ENCODE measurements at places on chromosomes 12 and 14.

DNA sequence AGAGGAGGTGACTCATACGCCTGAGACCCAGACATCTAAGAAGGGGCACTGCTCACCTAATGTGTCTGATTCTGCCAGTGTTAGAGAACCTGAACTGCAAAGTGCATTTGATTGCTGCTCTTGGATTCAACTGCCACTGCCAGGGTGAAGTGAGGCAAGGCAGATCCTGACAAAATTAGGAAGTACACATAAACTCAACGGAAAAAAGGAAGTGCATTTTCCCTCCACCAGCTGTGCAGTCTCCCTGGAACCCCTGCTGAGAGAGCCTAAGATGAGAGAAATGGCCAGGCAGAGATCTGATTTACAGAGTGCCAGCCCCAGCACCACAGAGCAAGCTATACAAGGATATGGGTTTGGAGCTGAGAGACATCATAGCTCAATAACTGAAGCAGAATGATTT lies 215.3 kb downstream of the SEC23A start:
- peaks cover 3% of the 10 kb centered on the region for H3K36me3 ChIP-seq
- H3K4me1 ChIP-seq = no peaks in the 10 kb centered on the region

DNA sequence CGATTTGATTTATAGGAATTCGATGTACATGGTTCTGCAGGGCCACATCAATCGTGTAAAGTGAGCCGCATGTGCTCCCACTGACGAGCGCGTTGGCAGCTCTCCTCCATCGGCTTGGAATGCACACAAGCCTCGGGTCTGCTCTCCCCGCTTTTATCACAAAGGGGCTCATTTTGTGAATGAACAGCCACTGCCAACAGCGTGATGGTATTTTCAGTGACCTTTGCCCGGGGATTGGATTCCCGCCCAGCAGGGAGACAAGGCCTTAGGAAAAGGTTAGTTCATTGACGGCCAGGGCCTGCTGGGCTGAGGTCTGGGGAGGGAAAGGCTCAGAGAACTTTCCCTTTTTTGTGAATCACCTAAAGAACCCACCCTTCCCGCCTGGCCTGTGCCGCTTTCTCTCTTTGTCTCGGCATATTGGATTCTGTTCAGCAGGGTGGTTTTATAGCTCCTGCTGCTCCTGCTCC lies 232.1 kb downstream of the MSRB3 start:
- H3K36me3 ChIP-seq = no peaks in the 10 kb centered on the region
- no peaks in the 10 kb centered on the region for H3K4me1 ChIP-seq
- DNase-seq = no peak

- DNase-seq = no peak
- no peak overlapping the region for H3K4me3 ChIP-seq
- no peak overlapping the region for H3K27ac ChIP-seq
Observed at GRCh38 chr14:76304536-76305267, 71.2 kb upstream of the ESRRB start.

DNA sequence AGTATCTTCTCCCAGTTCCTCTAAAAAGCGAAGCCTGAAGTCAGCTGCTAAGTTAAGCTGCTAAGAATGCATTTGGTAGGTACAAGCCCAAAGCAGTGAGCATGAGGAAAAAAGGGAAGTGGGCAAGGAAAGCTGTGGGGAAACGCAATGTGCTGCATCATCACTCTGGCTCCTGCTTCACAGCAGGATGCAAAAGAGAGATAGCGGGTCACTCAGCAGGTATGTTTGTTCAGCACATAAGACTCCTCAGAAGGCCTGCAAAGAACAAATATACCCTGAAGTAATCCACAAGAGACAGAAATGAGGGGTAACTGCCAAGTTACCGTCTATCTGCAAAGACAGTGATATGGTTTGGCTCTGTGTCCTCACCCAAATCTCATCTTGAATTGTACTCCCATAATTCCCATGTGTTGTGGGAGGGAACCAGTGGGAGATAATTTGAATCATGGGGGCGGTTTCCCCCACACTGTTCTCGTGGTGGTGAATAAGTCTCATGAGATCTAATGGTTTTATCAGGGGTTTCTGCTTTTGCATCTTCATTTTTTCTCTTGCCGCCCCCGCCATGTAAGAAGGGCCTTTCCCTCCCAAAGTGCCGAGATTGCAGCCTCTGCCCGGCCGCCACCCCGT lies 127.4 kb upstream of the EGLN3 start:
- H3K4me3 ChIP-seq = no peak overlapping the region
- H3K36me3 ChIP-seq = no peaks in the 10 kb centered on the region
- H3K4me1 ChIP-seq = peaks cover 4% of the 10 kb centered on the region
- H3K27me3 ChIP-seq = no peaks in the 10 kb centered on the region

GRCh38 chr14:69685716-69686115 lies 74.3 kb downstream of the SUSD6 start:
- peak overlapping the region; percentile 75 for H3K4me3 ChIP-seq
- no peaks in the 10 kb centered on the region for H3K27me3 ChIP-seq

- no peak overlapping the region for H3K27ac ChIP-seq
- no peaks in the 10 kb centered on the region for H3K36me3 ChIP-seq
- H3K4me3 ChIP-seq = no peak overlapping the region
- H3K27me3 ChIP-seq = peaks cover 5% of the 10 kb centered on the region
Observed at GRCh38 chr14:59939828-59940227, 19.9 kb downstream of the LRRC9 start.

DNA sequence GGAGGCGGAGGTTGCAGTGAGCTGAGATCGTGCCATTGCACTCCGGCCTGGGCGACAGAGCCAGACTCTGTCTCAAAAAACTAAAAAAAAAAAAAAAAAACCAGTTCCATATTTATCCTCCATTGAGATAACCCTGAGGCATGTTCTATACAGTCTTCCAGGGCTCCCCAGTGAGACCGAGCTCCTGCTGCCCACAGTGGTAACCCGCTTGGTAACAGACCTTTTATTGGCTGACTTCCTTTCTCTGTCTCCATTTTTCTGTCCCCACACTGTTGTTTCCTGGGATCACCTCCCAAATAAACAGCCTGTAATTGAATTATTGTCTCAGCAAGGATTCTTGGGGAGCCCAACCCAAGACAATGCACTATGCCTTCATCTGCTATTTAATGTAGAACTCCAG lies 42.8 kb upstream of the BICDL1 start:
- peaks cover 5% of the 10 kb centered on the region for H3K27me3 ChIP-seq
- H3K4me3 ChIP-seq = no peak overlapping the region
- H3K4me1 ChIP-seq = no peaks in the 10 kb centered on the region

- peaks cover 12% of the 10 kb centered on the region for H3K4me1 ChIP-seq
- H3K36me3 ChIP-seq = peaks cover 25% of the 10 kb centered on the region
- no peaks in the 10 kb centered on the region for H3K27me3 ChIP-seq
- no peak for DNase-seq
Observed at GRCh38 chr12:131991816-131992430, 42.2 kb downstream of the EP400 start.

- no peak for DNase-seq
- peaks cover 56% of the 10 kb centered on the region for H3K4me1 ChIP-seq
- H3K27ac ChIP-seq = peak overlapping the region; percentile 99
- H3K36me3 ChIP-seq = peaks cover 2% of the 10 kb centered on the region
Observed at GRCh38 chr14:61501714-61502458, 180.5 kb downstream of the PRKCH start.

DNA sequence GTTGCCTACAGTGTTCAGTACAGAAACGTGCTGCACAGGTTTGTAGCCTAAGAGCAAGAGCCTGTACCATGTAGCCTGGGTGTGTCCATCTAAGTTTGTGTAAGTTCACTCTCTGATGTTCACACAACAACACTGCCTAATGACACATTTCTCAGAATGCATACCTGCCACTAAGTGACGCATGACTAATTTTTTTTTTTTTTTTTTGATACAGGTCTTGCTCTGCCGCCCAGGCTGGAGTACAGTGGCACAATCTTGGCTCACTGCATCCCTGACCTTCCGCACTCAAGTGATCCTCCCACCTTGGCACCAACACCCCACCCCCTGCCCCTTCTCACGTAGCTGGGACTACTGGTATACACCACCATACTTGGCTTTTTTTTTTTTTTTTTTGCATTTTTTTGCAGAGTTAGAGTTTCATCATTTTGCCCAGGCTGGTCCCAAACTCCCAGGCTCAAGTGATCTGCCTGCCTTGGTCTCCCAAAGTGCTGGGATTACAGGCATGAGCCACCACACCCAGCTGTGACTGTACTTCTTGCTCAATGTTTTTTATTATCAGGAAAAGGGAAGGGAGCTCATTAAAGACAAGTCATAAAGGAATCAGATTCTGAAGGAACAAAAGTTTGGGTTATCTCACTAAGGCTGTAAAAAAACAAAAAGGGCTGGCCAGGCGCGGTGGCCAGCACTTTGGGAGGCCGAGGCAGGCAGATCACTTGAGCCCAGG lies 10.0 kb upstream of the CDC42BPB start:
- peak overlapping the region; percentile 6 for H3K27ac ChIP-seq
- no peaks in the 10 kb centered on the region for H3K36me3 ChIP-seq
- H3K4me1 ChIP-seq = no peaks in the 10 kb centered on the region

- H3K4me3 ChIP-seq = no peak overlapping the region
- H3K27ac ChIP-seq = no peak overlapping the region
- no peak for DNase-seq
- H3K27me3 ChIP-seq = no peaks in the 10 kb centered on the region
- H3K4me1 ChIP-seq = no peaks in the 10 kb centered on the region
- H3K36me3 ChIP-seq = no peaks in the 10 kb centered on the region
Observed at GRCh38 chr12:122958198-122958888, 7.9 kb downstream of the ABCB9 start.

GRCh38 chr14:68738559-68738958 lies 54.3 kb downstream of the ZFP36L1 start:
- no peak overlapping the region for H3K4me3 ChIP-seq
- peaks cover 23% of the 10 kb centered on the region for H3K4me1 ChIP-seq
- no peak overlapping the region for H3K27ac ChIP-seq
- DNase-seq = no peak
- peaks cover 4% of the 10 kb centered on the region for H3K36me3 ChIP-seq
- H3K27me3 ChIP-seq = no peaks in the 10 kb centered on the region

- no peaks in the 10 kb centered on the region for H3K36me3 ChIP-seq
- no peak for DNase-seq
- peaks cover 38% of the 10 kb centered on the region for H3K27me3 ChIP-seq
- H3K4me3 ChIP-seq = no peak overlapping the region
Observed at GRCh38 chr14:60590991-60591414, 58.3 kb downstream of the SIX1 start.

DNA sequence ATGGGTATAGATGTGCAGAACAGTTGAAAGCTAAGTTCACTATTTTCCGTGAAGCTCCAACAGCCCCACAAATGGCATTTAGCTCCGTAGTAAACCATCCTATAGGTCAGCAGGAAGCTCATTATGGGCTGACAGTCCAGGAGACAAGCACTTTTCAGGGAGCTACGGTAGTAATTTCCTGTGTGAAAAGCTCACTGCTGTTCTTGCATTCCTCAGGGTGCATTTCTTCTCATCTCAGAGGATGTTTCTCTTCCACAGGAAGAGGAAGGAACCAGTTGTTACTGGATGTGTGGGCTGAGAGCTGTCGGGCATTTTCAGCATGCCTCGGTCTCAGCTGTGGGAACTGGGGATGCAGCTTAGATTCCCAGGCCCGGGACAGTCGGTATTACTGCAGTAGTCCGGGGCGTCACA lies 72.8 kb downstream of the GALNT4 start:
- no peak overlapping the region for H3K4me3 ChIP-seq
- H3K4me1 ChIP-seq = peaks cover 12% of the 10 kb centered on the region
- H3K36me3 ChIP-seq = peaks cover 11% of the 10 kb centered on the region
- no peaks in the 10 kb centered on the region for H3K27me3 ChIP-seq

DNA sequence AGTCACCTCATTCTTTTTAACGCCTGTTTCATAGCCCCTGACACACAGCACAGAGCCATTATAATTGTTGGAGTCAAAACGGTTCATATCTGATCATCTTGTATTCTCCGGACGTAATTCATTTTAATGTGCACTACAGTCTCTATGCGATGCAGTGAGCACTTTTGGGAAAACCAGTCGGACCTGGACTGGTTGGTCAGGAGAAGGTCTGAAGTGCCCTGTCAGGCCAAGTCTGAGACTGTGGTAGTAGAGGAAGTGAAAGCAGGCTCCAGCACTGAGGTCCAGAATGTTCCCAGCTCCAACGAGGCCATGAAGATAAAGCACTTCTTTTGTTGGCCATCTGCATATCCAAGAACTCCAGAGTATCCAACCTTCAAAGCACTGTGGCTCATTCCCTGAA lies 117.1 kb upstream of the NCOR2 start:
- H3K36me3 ChIP-seq = peaks cover 8% of the 10 kb centered on the region
- no peak for DNase-seq
- no peak overlapping the region for H3K4me3 ChIP-seq

DNA sequence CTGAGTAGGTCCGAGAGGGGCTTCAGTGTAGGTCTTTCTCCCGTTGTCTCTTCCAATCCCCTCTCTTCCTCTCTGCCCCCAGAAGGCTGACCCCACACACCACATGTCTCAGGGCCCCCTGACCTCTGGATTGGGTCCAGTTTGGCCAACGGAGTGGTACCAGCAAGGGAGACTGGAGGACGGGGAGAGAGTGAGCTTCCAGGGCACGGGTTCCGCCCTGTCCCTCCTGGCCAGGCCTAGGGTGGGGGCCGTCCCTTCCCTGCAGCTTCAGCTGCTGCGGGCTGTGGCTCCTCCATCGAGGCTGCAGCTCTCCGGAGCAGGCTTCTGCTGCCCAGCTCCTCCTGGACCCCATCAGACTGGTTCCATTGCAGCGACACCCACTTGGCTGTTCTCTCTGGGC lies 17.4 kb downstream of the FZD10 start:
- no peak for DNase-seq
- H3K4me3 ChIP-seq = no peak overlapping the region
- H3K27ac ChIP-seq = no peak overlapping the region
- H3K36me3 ChIP-seq = peaks cover 3% of the 10 kb centered on the region
- H3K27me3 ChIP-seq = no peaks in the 10 kb centered on the region

- H3K4me3 ChIP-seq = peak overlapping the region; percentile 87
- no peaks in the 10 kb centered on the region for H3K36me3 ChIP-seq
- H3K27me3 ChIP-seq = no peaks in the 10 kb centered on the region
- H3K4me1 ChIP-seq = peaks cover 9% of the 10 kb centered on the region
Observed at GRCh38 chr14:44897845-44898151, 63.9 kb downstream of the KLHL28 start.

DNA sequence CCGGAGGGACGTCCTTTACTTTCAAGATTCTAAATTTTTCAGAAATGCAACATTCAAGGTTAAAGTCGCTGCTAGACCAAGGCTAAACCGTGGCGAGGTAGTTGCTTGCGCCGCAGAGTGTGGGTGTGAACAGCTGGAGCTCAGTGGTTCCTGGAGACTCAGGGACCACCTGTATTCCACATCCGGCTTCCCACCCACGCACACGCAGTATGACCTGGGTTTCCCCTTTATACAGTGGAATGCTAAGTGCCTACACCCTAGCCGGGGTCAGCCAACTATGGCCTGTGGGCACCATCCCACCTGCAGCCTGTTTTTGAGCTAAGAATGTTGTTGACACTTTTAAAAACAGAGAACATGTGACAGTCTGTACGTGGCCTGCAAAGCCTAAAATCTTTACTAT lies 42.9 kb upstream of the TESC start:
- no peak overlapping the region for H3K4me3 ChIP-seq
- no peak overlapping the region for H3K27ac ChIP-seq
- DNase-seq = no peak
